Neural progenitor cell (in vitro differentiated cells): ENCODE measurements at places on chromosomes 6 and 20. TPM values are rescaled to one million over a fixed set of nuclear protein-coding genes. Genes with fewer than 3 reads are reported as not detected.

DNA sequence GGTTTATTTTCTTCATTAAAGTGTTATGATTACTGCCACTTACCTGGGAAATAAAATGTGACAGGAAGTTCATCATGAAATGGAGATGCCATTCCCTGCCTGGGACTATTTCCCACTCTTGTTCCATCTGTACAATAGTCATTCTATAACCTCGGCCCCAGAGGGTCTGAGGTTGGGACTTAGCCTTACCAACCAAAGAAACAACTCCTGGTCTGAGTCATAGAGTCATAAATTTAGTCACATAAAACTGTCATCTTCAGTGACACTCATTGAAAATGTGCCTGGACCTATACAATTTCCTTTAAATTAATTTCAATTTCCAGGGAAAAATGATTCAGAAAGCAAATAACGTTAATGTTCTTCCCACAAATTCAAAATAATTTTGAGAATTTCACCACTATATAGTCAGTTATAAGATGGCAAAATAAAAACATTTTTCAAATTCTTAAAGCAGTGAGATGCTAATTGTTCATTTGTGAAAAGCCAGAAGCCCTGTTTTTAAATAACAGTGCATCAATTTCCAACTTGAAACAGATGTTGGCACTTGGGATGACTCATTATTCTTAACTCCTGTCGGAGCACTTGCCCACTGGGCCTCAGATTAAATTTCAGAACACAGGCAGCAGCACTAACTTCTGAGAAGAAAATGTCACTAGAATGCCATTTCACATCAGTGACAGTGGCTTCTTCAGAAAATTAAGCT lies 201.2 kb upstream of the SMLR1 start:
- no peaks in the 10 kb centered on the region for H3K36me3 ChIP-seq
- no peaks in the 10 kb centered on the region for H3K27me3 ChIP-seq
- DNase-seq = no peak
- peaks cover 7% of the 10 kb centered on the region for H3K4me1 ChIP-seq
- H3K4me3 ChIP-seq = no peak overlapping the region

DNA sequence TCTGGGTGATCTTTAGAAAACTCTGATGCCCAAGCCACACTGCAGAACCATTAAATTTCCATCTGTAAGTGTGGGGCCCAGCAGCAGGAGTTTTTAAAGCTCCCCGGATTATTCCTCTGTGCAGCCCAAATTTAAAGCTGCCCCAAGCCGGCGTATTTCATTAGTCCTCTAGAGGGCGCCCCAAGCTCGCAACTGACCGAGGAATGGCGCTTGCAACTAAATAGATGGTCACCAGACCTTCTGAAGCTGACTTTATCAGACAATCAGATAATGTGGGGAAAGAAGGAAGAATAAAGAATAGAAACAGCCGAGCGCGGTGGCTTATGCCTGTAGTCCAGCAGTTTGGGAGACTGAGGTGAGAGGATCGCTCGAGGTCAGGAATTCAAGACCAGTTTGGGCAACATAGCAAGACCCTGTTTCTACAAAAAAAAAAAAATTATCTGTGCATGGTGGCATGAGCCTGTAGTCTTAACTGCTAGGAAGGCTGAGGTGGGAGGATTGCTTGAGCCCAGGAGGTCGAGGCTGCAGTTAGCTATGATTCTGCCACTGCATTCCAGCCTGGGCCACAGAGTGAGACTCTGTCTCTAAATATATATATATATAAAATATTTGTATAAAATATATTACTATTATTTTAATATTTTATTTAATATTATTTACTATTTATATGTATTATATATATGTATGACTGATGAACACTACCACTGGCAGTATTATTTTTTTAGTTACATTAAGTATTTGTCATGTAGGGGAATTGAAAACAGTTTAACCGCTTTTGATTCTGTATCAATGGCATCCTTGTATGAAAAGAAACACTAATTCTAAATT lies 56.0 kb downstream of the OTOR start:
- H3K27ac ChIP-seq = no peak overlapping the region
- peaks cover 8% of the 10 kb centered on the region for H3K4me1 ChIP-seq
- no peaks in the 10 kb centered on the region for H3K36me3 ChIP-seq
- peak; percentile 82 for DNase-seq
- H3K4me3 ChIP-seq = no peak overlapping the region

DNA sequence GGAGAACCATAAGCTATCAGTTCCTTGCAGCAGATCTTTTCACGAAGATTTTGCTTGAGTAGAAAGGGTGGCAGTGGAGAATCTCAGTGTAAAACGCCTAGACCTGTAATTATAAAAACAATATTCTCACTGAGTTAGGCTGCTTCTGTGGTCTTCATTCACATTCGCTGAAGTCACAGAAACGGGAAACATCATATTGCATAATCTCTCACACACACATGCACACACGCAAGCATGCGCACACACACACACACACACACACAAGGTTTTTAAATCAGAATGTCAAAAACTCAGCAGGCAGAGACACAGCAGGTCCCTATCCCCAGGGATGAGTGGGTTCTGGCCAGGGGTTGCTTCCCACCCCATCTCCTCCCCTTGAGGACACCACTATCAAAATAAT lies 175.5 kb downstream of the ATXN1 start:
- no peaks in the 10 kb centered on the region for H3K36me3 ChIP-seq
- H3K4me3 ChIP-seq = no peak overlapping the region
- no peaks in the 10 kb centered on the region for H3K4me1 ChIP-seq

DNA sequence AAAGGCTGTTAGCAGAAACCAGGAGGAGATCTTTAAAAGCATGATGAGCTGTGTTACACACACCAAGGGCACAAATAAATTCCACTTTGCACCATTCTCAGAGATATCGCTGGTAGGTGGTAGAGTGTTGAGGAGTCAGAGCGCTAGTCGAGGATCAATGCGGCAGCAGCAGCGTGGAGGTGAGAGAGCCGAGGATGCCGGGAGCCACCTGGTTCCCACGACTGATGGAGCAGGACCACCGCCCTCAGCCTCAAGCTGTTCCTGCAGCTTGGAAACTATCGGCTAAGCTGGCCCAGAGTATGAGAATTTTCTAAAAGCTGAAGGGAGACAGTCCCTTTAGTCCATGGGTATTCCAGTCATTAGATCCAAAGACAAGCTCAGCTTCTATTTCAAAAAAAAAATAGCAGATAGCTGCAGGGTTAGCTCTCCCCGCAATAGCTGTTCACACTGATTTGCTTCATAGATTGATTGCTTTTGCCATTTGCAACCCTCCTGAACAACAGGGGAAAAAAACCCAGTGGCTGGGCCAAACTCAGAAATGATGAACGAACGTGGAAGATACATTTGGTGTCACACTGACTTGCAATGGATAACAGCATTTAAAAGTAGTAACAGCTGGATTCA lies 106.2 kb downstream of the LCA5 start:
- no peaks in the 10 kb centered on the region for H3K27me3 ChIP-seq
- no peak for DNase-seq
- H3K27ac ChIP-seq = no peak overlapping the region
- H3K4me3 ChIP-seq = no peak overlapping the region
- no peaks in the 10 kb centered on the region for H3K36me3 ChIP-seq

DNA sequence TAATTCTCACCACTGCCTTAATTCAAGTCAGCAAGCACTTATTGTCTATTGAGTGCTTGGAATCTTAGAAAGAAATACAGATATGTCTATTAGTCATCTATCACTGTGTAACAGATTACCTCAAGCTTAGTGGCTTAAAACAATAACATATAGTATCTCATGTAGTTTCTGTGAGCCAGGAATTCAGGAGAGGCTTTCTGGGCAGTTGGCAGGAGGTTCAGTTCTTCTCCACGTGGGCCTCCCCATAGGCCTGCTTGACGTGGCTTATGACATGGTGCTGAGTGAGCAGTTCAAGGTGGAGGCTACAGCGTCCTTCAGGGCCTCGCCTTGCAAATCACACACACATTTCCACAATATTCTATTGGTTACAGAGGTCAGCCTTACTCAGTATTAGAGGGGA lies 69.7 kb downstream of the DTD1 start:
- H3K4me3 ChIP-seq = no peak overlapping the region
- no peak for DNase-seq
- no peak overlapping the region for H3K27ac ChIP-seq
- H3K36me3 ChIP-seq = no peaks in the 10 kb centered on the region

GRCh38 chr6:116158641-116159040 lies 32.7 kb upstream of the COL10A1 start:
- no peaks in the 10 kb centered on the region for H3K27me3 ChIP-seq
- DNase-seq = no peak
- H3K4me3 ChIP-seq = no peak overlapping the region
- H3K27ac ChIP-seq = no peak overlapping the region
- no peaks in the 10 kb centered on the region for H3K4me1 ChIP-seq
- H3K36me3 ChIP-seq = no peaks in the 10 kb centered on the region

DNA sequence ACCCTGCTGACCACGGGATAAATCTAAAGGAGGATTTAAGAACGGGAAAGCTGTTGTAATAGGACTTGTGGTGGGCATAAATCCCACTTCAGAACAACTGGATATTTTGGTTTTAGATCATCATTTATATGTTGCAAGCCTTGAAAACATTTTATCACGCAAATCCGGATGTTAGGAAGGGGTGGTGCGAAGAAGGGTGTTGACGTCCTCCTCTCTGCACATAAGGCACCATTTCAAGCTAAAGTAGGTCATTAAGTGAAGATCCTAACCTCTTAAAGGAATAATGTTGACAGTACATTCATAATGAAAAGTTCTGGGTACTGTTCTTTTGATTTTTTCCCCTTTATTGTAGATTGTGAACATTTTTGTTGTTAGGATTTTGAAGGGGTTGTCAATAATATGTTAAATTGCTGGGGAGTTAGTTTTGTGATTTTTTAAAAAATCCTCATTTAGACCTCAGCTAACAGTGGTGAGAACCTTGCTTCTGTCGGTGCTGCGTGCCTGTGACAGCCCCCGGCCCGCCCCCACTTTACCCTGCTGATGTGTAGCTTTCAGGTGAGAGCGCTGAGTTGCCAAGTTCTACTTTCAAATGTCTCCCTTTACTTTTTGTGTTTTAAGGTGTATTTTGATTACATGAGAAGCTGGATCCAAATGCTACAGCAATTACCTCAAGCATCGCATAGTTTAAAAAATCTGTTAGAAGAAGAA lies 88.8 kb downstream of the MAP3K4 start:
- peaks cover 3% of the 10 kb centered on the region for H3K36me3 ChIP-seq
- H3K4me3 ChIP-seq = no peak overlapping the region
- no peaks in the 10 kb centered on the region for H3K27me3 ChIP-seq
- H3K27ac ChIP-seq = no peak overlapping the region
- no peak for DNase-seq
- no peaks in the 10 kb centered on the region for H3K4me1 ChIP-seq

GRCh38 chr6:16362819-16363589 lies 124.6 kb downstream of the GMPR start:
- no peaks in the 10 kb centered on the region for H3K4me1 ChIP-seq
- DNase-seq = no peak
- H3K27ac ChIP-seq = no peak overlapping the region
- H3K27me3 ChIP-seq = no peaks in the 10 kb centered on the region

DNA sequence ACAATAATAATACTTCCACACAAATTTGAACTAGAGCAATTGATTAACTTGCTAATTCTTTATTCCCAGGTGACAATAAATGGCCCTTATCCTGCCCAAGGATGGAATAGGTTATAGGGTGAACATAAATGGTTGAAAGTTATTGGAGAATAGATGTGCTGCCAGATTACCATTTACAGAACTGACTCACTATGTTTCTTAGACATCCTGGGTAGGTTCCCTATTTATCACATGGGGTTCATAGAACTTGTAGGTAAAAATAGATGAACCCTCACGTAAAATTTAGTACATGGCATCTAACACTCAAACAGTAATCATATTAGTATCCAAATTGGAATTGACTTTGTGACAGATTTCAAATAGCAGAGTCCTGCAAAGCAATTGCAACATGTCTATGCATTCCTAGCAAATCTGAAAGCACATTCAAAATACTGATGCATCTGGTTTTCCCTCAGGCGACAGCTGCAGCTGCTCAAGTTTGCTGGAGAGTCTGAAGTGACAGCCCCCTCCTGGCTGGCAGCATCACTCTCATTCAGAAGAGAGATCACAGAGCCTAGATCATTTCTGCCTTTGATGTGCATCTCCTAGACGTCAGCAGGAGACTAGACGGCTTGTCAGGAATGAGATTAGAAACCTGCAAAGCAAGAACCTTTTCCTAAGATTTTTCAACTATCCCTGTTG lies 80.2 kb upstream of the RNF217 start:
- H3K27ac ChIP-seq = no peak overlapping the region
- no peaks in the 10 kb centered on the region for H3K4me1 ChIP-seq
- H3K4me3 ChIP-seq = no peak overlapping the region
- H3K27me3 ChIP-seq = no peaks in the 10 kb centered on the region
- peak; percentile 31 for DNase-seq

DNA sequence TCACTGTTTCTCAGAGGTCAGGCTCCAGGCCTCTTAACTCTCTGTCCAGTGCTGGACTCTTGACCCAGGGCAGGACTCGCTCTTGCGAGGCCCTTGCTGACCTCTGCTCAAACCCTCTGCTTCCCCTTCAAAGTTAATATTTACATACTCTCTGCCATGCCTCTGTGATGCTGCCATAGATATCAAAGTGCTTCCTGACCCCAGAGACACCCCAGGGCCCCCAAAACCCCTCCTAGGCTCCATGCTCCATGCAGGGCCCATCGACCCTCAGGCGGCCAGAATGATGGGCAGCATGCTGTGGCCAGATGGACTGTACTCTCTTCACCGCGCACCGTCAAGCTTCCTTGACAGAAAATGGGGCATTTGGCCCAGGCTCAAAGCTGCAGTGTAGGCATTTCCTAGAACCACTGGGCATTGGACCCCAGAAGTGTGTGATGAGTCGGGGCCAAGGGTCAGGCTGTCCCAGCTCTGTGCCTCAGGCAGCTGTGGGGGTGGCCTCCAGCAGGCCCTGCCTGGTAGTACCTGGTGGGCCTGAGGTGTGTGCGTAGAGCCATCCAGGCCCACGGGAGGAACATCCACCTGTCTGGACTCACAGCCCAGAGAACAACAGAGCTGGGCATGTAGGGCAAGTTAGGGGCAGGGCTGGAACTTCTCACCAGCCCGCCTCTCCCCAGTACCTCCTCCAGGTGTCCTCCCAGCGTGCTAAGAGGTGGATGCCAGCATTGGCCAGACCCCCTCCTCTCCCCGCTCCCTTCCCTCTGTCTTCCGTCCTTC lies 142.8 kb downstream of the VEGFA start:
- no peak for DNase-seq
- peaks cover 28% of the 10 kb centered on the region for H3K4me1 ChIP-seq
- H3K27ac ChIP-seq = no peak overlapping the region
- no peaks in the 10 kb centered on the region for H3K27me3 ChIP-seq
- no peaks in the 10 kb centered on the region for H3K36me3 ChIP-seq

GRCh38 chr6:17289630-17290061 lies 8.5 kb downstream of the RBM24 start:
- no peak for DNase-seq
- H3K4me3 ChIP-seq = no peak overlapping the region
- H3K36me3 ChIP-seq = peaks cover 9% of the 10 kb centered on the region
- H3K27me3 ChIP-seq = no peaks in the 10 kb centered on the region

GRCh38 chr6:147001621-147002020 lies 202.6 kb upstream of the STXBP5 start:
- DNase-seq = no peak
- H3K4me3 ChIP-seq = no peak overlapping the region
- H3K27me3 ChIP-seq = no peaks in the 10 kb centered on the region
- no peaks in the 10 kb centered on the region for H3K4me1 ChIP-seq
- no peak overlapping the region for H3K27ac ChIP-seq

HRH3 gene
- total RNA-seq = 0.09 and 1.7 TPM in 2 replicates

FBXO9 gene
- 26.7 and 50.8 TPM in 2 replicates for total RNA-seq

ISM1 gene
- total RNA-seq = 0.06 TPM in 1 of 2 replicates, not detected in the other
